ENCODE measurements at places on chromosomes 5 and 9.

DNA sequence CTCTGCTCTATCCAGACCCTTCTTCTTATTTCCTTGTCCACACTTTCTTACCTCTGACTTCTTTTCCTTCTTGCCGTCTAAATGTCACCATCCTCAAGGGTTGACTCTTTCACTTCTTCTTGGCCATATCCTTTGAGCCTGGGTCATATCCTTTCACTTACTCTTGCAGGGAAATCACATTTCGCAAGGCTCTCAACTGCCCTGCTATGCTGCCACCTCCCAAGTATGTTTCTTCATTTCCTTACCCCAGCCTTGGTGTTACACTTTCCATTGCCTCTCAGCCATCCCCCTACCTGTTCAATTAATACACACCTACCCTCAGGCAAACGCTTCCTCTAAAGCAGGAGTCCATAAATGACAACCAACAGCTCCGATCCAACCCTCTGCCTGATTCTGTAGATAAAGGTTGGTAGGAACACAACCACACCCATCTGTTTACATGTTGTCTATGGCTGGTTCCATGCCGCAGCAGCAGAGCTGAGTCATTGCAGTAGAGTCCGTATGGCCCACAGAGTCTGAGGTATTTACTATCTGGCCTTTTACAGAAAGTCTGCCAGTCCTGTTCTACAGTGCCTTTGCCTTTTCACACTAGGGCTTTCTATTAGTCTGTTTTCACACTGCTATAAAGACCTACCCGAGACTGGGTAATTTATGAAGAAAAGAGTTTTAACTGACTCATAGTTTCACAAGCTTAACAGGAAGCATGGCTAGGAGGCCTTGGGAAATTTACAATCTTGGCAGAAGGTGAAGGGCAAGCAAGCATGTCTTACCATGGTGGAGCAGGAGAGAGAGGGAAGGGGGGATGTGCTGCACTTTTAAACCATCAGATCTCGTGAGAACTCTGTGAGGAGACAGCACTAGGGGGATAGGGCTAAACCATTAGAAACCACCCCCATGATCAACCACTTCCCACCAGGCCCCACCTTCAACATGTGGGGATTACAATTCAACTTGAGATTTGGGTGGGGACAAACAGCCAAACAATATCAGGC, 97.9 kb downstream of the SV2C start:
- DNase-seq, result no peak

GRCh38 chr9:135008416-135008815, 79.1 kb upstream of the OLFM1 start:
- DNase-seq, result no peak

- DNase-seq, result no peak
These were observed 218.8 kb downstream of the DAB2IP start for GRCh38 chr9:121870271-121870670.

DNA sequence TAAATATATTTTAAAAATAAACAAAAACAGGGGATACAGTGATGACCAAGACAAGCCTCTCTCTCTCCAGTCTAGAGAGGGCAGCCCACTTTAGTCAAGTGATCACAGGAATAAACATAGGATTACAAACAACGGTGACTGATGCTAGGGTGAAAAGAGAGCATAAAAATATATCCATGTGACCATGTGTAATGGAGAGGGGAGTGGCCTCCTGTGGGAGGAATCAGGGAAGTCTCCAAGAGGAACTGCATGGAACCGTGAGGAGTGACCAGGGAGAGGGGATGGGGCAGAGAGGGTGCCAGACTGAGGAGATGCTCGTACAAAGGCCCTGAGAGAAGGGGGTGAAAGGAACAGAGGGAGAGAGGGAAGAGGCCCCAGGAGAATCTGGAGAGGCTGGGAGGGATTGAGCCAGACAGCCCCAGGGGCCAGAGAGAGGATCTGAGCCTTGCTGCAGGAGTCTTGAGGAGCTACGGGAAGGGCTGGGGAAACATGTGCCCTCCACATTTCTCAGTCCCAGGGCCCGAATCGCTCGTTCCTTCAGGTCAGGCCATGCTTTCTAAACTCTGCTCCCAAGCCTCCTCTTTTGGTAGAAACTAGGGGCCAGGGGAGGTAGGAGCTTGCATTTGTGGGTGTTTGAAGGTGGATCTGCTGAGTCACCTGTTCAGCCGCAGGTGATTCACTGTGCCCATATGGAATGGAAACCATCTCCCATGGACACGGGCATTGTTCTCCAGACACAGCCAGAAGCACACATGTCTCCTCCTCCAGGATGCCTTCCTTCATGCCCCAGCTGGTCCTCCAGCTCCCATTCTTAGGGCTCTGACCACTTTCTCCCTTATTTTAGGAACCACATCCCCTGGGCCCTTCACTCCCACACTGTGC, 63.8 kb downstream of the PAX5 start:
- DNase-seq, result no peak

DNA sequence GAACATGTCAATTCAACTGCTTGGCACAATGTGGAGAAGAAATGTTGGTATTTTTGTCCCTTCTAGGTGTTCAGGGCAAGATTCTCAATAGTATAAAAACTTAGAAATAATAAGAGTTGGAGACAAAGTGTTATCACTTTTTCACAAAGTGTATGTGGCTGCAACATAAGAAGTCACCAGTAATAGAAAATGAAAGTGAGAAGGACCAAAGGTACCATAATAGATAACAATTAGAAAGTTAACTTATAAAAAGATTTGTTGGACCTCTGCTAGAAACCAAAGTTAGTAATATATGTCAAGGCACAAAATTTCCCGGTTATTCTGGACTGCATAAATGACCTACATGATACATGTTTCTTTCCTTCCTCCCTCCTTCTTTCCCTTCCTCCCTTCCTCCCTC, 1535.3 kb downstream of the EFNA5 start:
- no peak for DNase-seq
